ENCODE measurements at places on chromosomes 11 and 22. TPM values are rescaled to one million over a fixed set of nuclear protein-coding genes. Genes with fewer than 3 reads are reported as not detected.

Gene OR52H1
- not detected for polyA plus RNA-seq

Gene SLC7A4
- 0.03 TPM for polyA plus RNA-seq

Gene TEX12
- polyA plus RNA-seq, result not detected

Gene OR51B4
- not detected for polyA plus RNA-seq

Gene RPS19BP1
- polyA plus RNA-seq, result 192 TPM

Gene OR6A2
- polyA plus RNA-seq, result not detected

Gene HPS4
- 13.1 TPM for polyA plus RNA-seq

Gene C11orf52
- 1.5 TPM for polyA plus RNA-seq

Gene ANGPTL5
- not detected for polyA plus RNA-seq

Gene MAJIN
- not detected for polyA plus RNA-seq

Gene SLC22A8
- not detected for polyA plus RNA-seq

Gene RNF215
- 8.2 TPM for polyA plus RNA-seq

Gene PDGFD
- 0.03 TPM for polyA plus RNA-seq

Gene CTSW
- not detected for polyA plus RNA-seq

Gene ADM2
- 1.4 TPM for polyA plus RNA-seq

Gene ZNF280A
- not detected for polyA plus RNA-seq

Gene USH1C
- not detected for polyA plus RNA-seq

Gene P2RY6
- 0.04 TPM for polyA plus RNA-seq

Gene CD151
- polyA plus RNA-seq, result 547 TPM

Gene SRPRA
- polyA plus RNA-seq, result 56.2 TPM

Gene OR9I1
- polyA plus RNA-seq, result not detected

Gene OR56A1
- not detected for polyA plus RNA-seq

Gene GRAP2
- not detected for polyA plus RNA-seq

Gene CREB3L1
- polyA plus RNA-seq, result 0.61 TPM

Gene APOA4
- not detected for polyA plus RNA-seq

Gene OLFML1
- polyA plus RNA-seq, result not detected

Gene CELSR1
- polyA plus RNA-seq, result 13.1 TPM

Gene FOLR2
- not detected for polyA plus RNA-seq

Gene PIWIL4
- 0.20 TPM for polyA plus RNA-seq

Gene MYRF
- 0.11 TPM for polyA plus RNA-seq
